ENCODE measurements at places on chromosomes 2 and 18.

DNA sequence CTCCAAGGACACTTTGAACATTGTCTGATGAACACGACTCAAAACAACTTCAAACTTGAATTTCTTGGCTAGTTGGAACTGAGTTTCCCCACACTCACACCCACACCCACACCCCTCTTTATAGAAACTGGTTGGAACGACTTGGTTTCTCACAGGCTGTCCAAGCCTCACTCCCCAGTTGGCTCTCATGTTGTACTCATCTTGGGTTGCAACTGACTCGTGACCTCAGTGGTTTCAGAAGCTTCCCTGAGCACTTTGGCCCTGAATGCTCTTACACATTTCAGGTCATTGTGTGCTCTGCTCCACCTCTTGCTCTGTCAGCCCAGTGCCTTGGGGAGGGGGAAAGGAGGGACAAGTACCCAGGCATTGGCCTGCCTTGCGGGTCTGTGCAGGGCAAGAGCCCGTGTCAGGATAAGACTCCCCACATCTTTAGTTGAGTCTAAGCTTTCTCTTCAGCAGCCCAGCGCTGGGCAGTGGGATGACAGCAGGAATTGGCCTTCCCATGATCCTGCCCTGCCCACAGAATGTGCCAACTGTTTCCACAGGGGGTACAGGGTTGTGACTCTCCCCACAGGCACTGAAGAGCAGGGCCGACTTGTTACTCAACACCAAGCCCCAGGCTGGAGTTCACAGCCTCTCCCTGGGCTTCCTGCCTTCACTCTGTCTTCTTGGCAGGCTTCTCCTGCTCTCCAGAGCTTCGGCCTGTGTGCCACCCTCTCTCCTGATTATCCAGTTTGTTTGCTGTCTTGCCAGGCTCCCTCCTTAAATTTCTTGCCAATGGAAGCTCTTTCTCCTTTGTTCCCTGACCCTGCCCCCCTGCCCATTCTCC lies 104.6 kb downstream of the RTN4 start:
- DNase-seq, result no peak

DNA sequence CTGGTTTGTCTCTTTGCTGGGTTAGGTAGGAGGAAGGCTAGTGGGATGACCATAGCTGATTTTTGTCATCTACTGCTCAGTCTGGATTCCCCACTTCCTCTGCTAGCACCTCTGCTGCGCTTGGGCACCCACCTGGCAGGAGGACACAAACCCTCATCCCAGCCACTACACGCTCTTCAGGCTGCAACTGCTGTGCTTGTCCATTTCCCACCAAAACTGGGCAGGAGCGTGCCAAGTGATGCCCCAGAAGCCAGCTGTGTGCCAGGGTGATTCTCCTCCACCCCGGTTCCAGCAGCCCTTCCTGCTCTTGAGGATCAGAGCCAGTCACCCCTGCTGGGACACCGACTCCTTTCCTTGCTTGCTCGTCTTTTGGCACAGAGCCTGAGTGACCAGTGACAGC lies 15.7 kb upstream of the PER2 start:
- DNase-seq, result no peak

- DNase-seq, result no peak
These were observed 27.9 kb downstream of the RMND5A start for GRCh38 chr2:86747711-86748639.

DNA sequence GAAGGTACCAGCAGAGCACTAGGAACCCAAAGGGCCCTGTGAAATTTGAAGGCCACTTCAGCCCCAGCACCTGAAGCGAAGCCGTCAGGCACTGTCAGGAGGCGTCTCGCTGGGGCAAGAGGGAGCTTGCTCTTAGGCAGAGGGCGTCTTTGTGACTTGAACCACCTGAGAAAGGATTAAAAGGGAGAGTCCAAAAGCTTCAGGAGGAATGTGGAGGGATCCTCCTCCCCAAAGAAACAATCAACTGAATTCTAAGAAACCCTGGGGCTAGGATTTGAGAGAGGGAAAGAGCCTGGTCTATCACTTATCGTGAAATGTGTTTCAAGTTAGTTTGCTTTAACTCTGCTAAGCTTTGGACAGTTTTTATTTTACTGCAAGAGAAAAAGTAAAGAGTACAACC lies 324.9 kb upstream of the SOX11 start:
- DNase-seq, result no peak

DNA sequence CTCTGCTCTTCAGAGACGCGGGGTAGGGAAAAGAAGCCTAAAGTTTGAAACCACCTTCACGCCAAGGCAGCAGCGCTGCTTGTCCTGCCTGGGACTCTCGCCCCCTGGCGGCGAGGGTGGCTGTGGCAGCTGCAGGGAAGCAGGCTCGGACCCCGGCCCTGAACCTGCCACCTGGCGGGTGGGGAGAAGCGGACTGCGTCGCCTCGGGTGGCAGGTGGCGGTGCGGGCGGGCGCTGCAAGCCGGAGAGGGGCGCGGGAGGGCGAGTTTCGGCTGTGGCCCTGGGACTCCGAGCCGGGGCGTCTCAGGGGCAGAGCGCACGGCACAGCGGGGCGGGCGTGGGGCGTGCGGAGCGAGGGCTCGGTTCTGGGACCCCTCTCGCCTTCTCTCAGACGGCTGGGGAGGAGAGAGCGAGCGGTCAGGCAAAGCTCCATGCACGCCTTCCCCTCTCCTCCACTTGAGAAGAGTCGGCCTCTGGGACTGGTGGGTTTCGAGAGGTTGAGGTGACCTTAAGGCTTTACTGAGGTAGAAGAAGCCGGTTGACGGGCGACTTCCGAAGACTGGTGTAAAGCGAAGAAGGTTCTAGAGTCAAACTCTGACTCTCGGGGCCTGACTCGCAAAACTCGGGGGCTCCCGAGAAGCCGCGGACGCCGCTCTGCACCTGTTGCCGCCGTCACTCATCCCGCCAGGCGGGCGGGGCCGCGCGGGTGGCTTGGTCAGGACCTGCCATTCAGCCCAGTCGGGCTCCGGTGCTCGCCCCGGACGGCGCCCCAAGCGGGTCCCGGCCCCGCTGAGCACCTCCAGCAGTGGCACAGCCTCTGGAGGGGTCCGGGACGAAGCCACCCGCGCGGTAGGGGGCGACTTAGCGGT lies 1.1 kb upstream of the BOLL start:
- DNase-seq, result no peak

- no peak for DNase-seq
These were observed 96.0 kb downstream of the INHBB start for GRCh38 chr2:120441744-120442471.

GRCh38 chr18:55387139-55387984 lies 200.6 kb downstream of the TCF4 start:
- no peak for DNase-seq

DNA sequence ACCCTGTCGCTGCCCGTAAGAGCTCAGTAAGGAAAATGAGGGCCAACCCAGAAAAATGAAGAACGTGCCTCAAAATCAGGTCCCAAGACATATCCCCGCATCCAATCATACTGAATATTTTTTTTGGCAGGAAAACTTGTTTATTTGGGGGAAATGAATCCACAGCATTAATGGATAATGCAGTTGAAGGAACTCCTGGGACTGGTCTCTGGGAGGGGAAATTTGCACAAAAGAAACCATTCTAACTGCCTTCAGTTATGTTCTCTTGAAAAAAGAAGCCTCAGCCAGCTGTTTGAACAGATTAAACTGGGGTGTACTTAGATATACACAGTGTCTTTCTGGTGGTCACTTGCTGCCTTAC lies 61.3 kb downstream of the SPRED2 start:
- DNase-seq, result no peak

- no peak for DNase-seq
These were observed 112.8 kb downstream of the PRELID3A start for GRCh38 chr18:12520442-12520992.

DNA sequence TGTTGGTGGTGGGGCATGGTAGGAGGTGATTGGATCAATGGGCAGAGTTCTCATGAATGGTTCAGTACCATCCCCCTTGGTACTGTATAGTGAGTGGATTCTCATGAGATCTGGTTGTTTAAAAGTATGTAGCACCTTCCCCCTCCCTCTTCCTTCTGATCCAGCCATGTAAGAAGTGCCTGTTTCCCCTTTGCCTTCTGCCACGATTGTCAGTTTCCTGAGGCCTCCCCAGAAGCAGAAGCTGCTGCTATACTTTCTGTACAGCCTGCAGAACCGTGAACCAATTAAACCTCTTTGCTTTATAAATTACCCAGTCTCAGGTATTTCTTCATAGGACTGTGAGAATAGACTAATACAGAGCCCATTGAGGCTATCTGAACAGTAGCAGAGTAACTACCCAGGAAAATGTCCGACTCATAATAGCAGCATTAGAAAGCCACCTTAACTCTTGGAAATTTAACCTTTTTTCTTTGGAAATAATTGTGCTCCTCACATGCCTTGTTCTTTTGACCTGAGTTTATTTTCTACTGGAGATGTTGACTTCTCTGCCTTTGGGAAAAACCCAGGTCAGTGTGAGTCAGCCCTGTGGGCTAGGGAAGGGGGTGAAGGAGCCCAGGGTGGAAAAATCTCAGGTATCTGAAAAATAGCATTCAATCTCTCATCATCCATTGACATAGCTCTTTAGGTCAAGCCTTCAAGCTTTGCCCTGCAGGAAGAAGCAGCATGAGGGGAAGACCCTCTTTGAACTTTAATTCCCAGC lies 18.1 kb downstream of the CYP1B1 start:
- no peak for DNase-seq

- DNase-seq, result no peak
These were observed 62.8 kb downstream of the TMEM237 start for GRCh38 chr2:201580486-201580885.

DNA sequence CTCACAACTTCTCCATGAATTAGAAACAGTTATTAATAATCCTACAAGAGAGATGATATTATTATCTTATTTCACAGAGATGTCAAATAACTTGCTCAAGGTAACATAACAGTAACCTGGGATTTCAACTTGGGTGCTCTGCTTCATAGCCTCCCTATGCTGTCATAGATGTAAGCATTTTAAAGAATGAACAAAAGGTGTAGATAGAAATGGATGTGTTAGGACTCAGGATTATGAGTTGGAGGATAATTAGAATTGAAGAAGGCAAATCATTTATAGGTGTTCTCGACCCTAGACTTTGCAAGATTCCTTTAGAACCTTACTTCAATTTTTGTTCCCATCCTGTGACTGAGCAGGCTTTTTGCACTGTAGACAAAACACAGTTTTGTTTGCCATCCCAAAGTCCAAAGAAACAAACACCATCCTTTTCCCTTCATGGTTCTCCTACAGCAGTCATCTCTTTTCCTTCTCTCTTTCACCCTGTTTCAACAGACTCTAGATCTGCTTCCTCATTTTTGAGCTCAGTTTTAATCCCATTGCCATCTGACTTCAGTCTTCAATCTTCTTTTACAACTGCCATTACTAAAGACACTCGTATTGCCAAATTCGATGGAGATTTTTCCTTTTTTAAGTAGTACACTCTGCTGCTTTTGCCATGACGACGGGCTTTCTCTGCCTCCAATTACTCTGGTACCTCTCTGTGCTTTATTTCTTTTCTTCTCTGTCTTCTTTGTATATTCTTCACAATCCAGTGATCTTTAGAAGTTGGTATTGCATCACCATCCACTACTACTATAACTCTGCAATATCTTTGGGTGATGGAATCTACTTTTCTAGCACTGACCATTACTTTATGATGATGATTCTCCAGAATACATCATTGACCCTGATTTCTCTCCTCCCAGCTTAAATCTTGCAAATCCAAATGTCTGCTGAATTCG lies 4.5 kb downstream of the HNMT start:
- no peak for DNase-seq

DNA sequence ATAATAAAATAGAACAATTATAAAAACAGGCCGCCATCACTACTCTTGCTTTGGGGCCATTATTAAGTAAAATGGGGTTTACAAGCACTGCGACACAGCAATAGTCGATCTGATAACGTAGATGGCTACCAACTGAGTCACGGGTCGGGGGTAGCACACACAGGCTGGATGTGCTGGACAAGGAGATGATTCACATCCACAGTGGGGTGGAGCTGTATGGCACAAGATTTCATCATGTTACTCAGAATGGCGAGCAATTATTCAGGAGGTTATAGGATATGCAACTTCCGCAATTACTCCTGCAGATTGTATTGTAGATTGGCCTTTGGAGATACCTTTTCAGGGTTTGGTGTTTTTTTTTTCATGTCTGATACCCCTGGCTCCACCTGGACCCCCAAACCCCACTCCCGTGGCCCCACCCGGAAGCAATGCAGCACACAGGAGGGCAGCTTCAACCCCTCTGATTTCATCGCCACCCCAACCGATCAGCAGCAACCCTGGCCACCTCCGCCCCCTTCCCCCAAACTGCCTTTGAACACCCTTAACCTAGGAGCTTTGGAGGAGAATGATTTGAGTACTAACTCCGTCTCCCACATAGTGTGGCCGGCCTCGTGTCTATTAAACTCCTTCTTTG lies 21.4 kb upstream of the MLPH start:
- DNase-seq, result no peak

DNA sequence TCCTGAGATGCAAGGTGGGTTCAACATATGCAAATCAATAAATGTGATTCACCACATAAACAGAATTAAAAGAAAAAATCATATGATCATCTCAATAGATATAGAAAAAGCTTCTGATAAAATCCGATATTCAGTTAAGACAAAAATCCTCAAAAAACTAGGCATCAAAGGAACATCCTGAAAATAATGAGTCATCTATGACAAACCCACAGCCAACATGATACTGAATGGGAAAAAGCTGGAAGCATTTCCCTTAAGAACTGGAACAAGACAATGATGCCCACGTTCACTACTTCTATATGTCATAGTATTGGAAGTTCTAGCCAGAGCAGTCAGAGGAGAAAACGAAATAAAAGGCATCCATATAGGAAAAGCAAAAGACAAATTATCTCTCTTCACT lies 80.4 kb downstream of the MYO3B start:
- DNase-seq, result no peak

DNA sequence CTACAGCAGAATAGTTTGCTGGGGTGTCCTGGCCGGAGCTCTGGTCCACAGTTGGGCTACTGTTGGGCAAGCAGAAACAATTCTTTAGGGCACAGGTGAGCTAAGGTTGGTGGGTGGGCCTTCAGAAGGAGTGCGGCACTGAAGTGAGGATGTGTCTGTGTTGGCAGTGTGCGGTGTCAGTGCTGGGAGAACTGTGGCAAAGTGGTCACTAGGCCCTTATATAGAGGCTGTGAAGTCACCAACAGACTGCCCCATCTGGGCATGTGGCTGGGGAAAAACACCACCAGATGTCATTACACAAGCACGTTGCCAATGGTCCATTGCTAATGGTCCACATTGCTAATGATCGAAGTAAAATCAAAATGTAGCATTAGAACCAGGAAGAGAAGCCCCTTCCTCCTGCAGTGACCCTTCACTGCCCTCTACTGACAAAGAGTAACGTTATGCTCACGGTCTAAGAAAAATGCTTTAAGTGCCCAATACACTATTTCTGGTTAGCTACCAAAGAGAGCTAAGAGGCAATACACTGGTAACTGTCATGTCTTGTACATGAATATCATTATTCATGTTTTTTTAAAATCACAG lies 21.3 kb downstream of the SCN1A start:
- no peak for DNase-seq

GRCh38 chr2:84971510-84972206 lies 697 bp downstream of the KCMF1 start:
- peak; percentile 28 for DNase-seq

- DNase-seq, result no peak
These were observed 9.2 kb downstream of the G6PC2 start for GRCh38 chr2:168910330-168910729.
